Kidney (tissue), 22 donors: ENCODE measurements at places on chromosomes 2 and 18. TPM values are rescaled to one million over a fixed set of nuclear protein-coding genes. Genes with fewer than 3 reads are reported as not detected.
A peak's percentile ranks its signal among the peaks of the same experiment; 100 is the strongest.

DNA sequence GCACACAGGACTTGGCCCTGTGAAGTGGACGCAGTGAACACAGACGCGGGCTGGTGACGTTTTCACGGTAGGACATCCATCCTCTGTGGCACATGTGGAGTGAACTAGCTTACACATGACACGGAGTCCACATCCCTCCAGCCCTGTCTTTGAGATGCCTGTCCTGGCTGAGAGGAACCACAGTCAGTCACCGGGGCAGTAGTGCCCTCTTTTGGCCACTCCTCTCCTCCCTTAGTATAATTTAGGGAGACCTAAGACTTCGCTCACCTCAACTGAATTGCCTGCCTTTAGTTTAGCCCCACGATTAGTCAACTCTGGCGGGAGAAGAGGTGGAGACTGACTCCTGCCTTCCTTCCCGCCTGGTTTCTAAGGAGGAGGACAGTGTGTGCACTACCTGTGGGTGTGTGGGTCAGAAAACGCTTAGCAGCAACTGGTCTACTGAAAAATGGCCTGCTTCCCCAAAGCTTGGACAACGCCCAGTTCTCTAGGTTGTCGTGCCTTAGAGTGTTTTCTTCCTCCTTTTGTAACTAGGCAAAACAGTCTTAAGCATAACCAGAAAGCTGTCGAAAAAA lies 70.6 kb downstream of the MBP start:
- no peak for DNase-seq

GRCh38 chr2:184078496-184078895 lies 519.8 kb upstream of the ZNF804A start:
- no peak for DNase-seq

DNA sequence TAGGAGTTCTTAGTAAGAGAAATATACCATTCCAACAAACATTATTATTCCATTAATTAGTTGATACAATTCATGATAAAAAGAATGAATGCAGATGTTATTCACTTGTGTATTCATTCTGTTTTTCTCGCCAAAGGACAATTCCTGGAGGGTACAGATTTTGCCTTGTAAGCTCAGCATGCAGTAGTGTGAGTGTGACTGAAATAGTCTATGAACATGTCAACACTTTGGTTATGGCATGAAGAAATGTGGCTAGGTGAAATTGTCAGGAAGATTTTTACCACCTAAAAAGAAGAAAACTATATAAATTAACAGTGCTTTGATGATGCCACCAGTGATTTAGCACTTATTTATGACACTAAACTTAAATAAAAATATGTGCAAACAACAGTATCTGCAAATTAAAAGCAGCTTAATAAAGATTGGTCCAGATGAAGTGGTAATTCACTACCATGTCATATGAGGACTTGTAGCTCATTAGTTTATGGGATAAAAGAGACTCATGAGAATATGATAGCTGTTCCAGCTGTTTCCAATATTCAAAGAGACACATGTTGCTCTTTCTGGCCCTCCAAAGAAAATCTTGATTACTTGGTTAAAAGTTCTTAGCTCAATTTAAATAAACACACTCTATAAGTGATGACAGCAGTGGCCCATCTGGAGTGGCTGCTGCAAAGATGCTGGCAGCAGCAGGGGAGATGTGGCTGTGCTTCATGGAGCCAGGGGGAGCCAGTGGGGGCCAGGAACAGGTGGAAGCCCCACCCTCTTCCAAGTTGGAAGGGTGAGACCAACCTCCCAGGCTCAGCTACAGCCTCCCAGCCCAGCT lies 165.0 kb downstream of the CDH19 start:
- DNase-seq = no peak

Gene ANKRD30B
- total RNA-seq = not detected

DNA sequence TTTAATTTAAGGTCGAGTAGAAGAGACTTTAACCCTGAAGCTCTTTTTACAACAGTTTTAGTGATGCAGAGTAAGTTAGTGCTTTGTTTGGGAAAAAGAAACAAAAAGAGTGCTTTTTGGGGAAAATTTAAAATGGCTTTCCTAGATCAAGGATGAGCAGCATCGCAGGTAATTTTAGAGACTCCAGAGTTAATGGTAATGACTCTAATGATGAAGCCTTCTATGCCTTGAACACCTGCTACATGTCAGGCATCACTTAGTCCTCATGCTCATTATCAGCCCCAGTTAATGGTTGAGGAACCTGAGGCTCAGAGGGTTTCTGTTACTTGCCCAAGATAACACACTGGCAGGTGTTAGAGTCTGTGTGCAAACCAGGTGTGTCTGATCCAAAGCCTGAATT lies 167.8 kb downstream of the ACOXL start:
- DNase-seq = no peak

DNA sequence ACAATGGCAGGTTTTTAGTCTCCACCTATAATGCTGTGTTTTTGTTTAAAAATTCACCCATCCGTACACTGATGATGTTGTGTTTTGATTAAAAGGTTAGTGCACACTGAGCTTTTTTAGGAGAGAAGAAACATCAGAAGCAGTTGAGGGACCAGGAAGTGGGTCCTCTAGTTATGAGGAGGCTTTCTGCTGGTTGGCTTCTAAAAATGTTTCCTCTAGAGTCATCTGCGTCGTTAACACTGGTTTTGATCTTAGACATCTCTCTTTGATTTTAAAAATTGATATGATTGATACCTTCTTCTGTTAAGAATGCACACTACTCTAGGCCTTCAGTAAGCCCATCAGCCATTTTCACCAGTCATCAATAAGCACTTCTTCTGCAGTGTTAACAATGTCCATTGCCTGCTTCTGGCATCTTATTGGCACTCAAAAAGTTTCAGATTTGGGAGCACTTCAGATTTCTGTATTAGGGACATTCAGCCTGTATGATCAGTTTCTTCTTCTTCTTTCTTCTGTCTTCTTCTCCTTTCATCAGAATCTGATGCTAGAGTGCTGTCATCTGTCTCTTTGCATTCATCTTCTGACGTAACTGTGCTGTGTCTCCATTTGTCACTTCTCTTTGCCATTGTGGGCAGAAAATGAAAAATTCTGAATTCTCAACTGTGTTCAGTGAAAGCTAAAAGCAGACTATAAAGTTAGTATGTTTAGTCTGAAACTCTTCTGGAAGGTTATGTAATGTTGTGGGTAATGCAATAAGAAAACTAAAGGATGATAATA lies 56.3 kb downstream of the PHLPP1 start:
- no peak for DNase-seq

DNA sequence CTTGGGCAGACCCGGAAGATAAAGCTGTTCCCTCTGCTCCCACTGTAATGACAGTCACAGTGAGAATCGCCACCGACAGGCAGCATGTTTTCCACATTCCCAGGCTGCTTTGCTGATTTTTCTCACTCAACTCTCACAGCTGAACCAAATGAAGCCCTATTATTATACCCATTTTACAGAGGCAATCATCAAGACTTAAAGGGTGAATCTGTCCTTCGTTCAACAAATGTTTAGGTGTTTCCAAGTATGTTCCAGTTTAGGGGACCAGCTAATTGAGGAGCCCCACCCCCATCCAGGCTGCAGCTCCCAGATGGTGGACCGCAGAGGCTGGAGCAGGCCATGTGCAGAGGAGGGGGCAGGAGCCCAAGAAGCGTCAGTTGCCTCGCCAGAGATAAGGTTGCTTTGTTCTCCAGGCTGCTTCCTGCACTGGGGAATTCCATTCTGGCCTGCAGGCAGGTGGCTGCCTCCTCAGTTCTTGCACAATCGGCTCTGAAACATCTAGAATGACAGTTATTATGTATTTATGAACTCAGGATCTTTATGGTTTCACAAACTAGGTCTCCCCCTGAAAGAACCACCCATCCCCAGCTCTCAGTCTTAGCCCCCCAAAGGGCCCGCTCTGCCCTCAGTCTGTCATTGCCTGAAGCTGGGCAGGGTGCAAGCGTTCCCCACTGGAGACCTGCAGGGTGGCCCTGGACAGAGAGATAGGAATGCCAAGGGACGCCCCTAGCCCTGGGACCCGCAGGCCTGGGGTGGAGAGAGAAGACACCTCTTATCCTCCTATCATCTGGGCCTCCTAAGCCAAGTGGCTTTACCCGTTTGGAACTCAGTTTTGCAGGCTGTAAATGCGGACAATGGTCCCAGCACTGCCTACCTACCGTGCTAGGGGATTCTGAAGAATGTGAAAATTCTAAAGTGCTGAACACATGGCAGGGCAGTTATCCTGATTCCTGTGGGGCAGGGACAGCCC lies 49.1 kb upstream of the MYCN start:
- DNase-seq = peak; percentile 29

GRCh38 chr2:177246000-177246399 lies 18.5 kb downstream of the NFE2L2 start:
- DNase-seq = no peak
